Fibroblast of skin of right biceps (primary cell): ENCODE measurements at places on chromosomes 1 and 21.

GRCh38 chr1:41239988-41240610 is 2.0 kb downstream of the SCMH1 start:
- DNase-seq, result peak; percentile 67

GRCh38 chr1:154418062-154418921 is 13.1 kb downstream of the IL6R start:
- no peak for DNase-seq

GRCh38 chr1:17599954-17600300 is 60.4 kb downstream of the ARHGEF10L start:
- no peak for DNase-seq

GRCh38 chr1:193538680-193539079 is 352.3 kb upstream of the B3GALT2 start:
- no peak for DNase-seq

DNA sequence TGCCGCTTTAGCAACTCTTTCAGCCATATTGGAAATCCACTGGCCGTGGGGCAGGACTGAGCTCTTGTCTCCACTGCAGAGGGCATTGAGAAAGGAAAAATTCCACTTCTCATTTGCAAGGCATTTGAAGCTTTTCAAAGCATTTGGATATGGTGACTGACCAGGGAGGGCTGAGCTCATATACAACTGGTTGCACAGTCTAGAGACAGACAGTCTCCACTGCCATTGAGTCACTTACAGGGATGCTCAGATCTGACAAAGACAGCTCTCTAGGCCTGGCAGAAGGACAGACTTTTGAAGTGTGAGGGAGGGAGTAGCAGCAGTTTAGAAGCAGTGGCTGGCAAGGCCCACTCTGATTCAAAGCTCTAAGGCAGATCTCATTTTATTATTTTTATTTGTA is 24.2 kb downstream of the NCF2 start:
- DNase-seq, result peak; percentile 15
